ELR (cell line): ENCODE measurements at places on chromosomes 4 and X.

DNA sequence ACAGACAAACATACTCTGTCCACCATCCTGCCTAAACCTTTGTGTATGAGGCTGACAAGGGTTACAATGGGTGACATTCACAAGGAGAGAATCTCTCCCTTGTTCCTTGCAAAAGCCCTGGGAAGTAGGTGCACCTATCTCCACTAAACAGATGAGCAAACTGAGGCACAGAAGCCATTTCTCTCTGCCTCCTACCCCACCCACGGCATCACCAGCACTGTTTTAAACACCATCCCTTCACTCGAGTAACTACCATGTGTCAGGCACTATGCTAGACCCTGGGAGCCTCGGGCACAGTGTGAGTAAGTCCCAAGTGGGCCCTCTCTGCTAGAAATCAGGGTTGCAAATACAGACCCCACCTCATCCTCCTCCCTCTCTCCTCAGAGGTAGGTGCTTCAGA lies 899 bp downstream of the LYAR start:
- DNase-seq = peak; percentile 32

DNA sequence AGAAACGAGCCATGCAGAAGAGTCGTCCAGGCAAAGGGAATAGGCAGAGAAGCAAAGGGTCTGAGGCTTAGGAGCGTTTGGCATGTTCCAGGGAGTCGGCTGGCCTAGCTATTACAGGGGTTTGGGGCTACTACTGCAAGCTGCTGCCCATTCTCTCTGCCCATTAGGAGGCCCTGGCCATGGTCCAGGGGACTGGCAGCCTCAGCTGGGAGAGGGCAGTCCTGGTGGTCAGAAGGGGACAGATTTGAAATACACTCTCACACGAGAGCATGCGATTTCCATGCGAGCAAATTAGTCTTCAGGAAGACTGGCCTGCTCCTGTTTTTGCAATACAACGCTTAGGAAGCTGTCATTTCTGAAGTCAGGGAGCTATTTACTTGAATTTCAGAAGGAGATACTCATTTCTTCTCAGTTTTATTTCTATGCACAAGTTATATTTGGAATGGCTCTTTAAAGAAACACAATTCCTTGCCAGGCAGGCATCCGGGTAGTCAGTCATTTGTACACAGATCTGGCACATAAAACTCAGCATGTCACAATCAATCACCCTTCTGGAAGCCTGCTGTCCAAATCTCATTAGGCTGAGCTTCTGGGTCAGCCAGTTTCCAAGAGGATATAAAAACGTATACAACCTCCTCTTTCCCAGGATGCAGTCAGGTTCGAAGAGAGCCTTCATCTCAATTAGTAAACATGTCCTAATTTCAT lies 27.0 kb downstream of the PROM1 start:
- DNase-seq = no peak

DNA sequence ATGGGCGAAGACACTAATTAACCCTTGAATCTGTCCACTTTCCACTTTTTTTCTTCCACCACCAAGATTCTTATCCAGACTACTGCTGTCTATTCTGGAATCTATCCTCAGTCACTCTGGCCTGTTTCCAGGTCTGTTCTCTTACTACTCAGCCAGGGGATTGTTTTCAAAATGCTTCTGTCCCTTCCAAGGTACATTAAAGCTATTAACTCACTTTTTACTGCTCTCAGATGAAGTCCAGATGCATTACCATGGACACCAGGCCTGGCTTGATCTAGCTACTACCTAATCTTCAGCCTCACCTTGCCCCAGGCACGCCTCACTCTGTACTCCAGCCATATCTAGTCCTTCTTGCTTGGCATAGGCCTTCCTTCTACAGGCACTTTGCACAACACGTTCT lies 66.4 kb downstream of the GALNT7 start:
- DNase-seq = no peak

GRCh38 chrX:150334100-150334499 lies 29.0 kb upstream of the MAMLD1 start:
- no peak for DNase-seq

- peak; percentile 33 for DNase-seq
Observed at GRCh38 chr4:150818661-150819060, 196.4 kb downstream of the LRBA start.

GRCh38 chr4:40629401-40630334 lies at the start of gene RBM47:
RBM47 (minus strand) TSS chr4:40629864; CDS start chr4:40438893, 190,971 bp downstream.
- DNase-seq = peak; percentile 58

GRCh38 chr4:23036503-23036902 lies 343.8 kb downstream of the GBA3 start:
- DNase-seq = no peak

DNA sequence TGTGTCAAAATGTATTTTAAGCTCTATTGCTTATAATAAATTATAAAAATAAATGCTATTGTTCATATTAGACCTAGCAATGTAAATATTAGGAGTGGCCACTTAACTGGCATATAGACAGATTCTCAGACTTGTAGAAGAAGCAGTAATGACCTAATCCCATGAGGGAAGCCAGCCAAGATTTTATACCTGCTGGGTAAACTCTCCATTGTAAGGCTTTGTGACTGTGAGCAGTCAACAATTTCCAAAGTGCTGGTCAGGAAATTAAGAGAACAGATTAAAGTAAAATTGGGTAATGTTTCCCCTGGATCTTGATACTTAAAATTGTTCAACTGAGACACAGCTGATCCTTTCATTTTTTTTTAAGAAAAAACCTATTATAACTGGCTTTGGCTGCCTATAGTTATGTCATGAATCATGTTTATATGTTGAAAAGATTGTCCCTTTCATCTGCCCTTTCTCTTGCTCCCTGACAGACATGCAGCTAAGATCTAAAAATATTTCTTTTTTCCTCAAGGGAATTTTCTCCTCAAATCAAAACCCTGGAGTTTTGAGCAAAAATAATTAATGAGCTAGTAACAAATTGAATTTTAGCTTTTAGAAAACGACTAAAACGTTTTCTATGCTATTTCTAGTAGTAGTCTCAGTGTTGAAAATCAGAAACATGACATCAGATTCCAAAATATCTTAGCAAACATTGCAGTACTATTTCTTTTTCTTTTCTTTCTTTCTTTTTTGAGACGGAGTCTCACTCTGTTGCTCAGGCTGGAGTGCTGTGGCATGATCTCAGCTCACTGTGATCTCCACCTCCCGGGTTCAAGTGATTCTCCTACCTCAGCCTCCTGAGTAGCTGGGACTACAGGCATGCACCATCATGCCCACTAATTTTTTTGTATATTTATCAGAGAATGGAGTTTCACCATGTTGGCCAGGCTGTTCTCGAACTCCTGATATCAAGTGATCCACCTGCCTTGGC lies 77.9 kb downstream of the ADGRL3 start:
- no peak for DNase-seq

DNA sequence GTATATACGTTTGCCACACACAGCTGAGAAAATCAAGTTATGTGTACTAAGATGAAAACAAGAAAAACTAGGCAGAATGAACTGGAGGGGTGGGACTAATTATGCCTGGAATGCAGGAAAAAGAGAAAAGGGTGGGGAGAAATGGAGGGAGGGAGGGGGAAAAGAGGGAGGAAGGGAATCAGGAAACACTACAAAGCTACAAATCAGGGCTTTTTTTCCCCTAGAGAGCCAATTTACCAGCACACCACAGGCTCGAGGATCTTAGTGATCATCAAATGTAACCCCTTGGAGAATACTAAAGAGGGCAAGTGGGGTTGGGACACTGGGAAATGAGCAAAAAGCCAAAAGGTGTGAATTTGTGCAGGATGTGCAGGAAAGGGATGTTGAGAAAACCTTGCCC lies 451.9 kb downstream of the SMARCA1 start:
- no peak for DNase-seq

DNA sequence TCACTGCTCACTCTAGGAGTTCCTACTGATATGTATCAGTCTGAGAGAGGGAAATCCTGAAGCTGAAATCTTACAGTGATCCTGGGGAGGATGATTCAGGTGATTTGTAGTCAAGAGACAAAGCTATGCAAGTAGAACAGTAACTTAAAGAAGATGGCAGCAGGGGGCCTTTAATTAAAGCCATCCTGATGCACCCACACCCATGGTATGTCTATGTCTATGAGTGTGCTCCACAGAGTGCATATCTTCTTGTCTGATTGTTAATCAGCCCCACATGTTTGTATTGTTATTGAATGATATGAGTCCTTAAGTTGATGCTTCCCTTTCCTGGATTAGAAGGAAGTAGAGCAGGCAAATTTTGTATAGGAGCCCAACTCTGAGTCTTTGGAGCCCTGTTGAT lies 78.8 kb downstream of the NHS start:
- DNase-seq = no peak

GRCh38 chr4:182533964-182534363 lies 290.8 kb downstream of the TENM3 start:
- peak; percentile 71 for DNase-seq

- no peak for DNase-seq
Observed at GRCh38 chr4:132169660-132170059, 979.4 kb upstream of the PCDH10 start.

DNA sequence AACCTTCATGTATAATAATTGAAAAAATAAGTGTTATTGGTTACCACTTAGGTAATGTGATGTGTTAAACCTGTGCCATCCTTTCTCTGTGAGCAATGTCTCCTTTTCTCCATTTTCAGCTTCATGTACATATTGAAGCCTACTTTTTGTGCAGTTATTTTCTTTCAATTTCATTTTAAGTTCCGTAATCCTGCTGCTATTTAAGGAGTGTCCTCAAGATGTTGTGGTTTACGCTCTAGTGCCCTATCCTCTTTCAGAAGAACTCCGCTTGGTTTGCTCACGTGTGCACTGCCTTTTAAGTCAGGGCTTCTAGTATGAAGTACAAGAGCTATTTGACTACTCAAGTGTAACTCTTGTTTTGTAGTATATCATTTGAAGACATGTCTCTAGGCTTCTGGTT lies 2253.2 kb upstream of the TENM3 start:
- DNase-seq = no peak

DNA sequence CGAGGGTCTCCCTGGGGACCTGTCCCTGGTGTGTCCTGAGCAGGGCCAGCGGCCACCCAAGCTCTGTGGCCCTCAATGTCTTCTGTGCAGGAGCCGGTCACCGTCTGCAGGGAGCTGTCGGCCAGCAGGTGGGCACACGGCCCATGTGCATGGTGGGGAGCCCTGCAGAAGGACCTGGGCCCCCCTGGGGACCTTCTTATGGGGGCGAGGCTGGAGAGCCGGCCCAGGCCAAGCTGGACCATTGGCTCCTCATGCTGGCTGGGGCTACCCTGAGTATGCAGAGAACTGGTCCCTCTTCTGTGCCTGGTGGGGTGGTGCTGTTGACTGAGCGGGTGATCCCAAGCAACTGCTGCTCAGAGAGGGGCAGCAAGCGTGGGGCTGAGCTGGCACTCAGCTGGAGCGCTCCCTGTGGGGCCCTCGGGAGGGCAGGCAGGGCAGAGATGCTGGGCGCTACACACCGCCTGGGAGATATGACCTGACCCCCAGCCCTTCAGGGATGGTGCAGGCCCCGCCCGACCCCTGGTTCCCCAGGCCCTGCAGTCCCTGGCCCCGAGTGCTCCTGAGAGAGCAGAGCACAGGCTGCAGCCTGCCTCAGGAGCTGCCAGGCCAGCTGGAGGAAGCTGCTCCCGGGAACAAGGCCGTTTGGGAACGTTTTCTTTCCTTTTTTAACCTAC lies 14.8 kb downstream of the NAT8L start:
- DNase-seq = no peak

DNA sequence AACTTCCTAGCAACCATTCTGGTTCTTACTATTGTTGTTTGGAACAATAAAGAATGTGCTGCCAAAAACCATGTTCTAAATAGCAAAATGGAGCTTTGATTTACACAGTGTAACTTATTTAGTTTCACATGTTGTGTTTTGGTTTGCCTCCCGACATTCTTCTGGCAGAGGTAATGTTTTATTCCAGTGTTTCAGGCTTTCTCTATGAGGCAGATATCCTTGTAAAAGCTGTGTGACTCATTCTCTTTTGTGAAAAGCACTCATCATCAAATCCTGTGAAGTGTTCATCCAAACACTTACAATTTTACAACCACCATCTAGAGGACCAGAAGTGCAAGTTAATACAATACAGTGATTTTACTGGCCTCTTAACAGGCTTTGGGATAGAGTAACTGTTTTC lies 219.0 kb upstream of the GIMD1 start:
- DNase-seq = peak; percentile 75

- no peak for DNase-seq
Observed at GRCh38 chrX:147602176-147602696, 309.5 kb upstream of the FMR1 start.

DNA sequence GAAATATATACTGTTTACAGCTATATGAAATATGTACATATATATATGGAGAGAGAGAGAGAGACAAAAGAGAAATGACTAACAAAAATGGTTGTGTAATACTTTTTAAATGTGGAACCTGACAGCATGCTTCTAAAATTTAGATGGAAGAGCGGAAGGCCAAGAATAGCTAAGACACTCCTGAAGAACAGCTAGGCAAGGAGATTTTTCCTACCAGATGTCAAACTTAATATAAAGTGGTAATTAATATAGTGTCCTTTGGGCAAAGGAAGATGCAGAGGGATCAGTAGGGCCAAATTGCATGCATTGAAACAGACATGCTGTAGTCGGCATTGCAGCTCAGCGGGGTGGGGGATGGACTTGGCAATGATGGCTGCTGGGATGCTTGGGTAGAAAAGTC lies 45.2 kb downstream of the ADD1 start:
- DNase-seq = no peak

DNA sequence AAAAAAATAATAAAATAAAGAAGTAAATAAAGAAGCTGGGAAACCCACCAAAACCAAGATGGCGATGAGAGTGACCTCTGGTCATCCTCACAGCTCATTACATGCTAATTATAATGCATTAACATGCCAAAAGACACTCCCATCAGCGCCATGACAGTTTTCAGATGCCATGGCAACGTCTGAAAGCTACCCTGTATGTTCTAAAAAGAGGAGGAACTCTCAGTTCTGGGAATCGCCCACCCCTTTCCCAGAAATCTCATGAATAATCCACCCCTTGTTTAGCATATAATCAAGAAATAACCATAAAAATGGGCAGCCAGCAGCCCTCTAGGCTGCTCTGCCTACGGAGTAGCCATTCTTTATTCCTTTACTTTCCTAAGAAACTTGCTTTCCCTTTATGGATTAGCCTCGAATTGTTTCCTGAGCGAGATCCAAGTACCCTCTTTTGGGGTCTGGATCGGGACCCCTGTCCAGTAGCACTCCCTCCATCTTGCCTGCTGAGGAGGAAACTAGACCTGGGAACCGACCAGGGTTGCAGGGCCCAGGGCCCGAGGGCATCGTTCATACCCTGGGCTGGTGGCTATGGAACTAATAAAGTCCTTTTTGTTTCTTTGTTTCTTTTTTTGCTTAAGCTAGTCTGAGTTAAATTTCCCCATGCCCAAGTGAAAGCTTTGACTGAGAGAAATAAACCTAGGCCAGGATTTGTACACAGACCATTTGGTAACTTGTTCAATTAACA lies 30.9 kb downstream of the HTT-AS start:
- no peak for DNase-seq

- no peak for DNase-seq
Observed at GRCh38 chr4:11632025-11632424, 203.3 kb upstream of the HS3ST1 start.

- no peak for DNase-seq
Observed at GRCh38 chr4:8351931-8352367, 82.4 kb downstream of the HTRA3 start.

GRCh38 chr4:66062921-66063320 lies 392.6 kb upstream of the EPHA5 start:
- DNase-seq = no peak

GRCh38 chr4:722169-722725 lies 16.6 kb downstream of the PCGF3 start:
- no peak for DNase-seq

- peak; percentile 60 for DNase-seq
Observed at GRCh38 chr4:178309890-178310289, 867.7 kb upstream of the AGA start.
